ENCODE measurements at places on chromosomes 5 and 9.

- DNase-seq = no peak
Observed at GRCh38 chr5:68499987-68500386, 284.4 kb downstream of the PIK3R1 start.

GRCh38 chr9:16848179-16848578 lies 22.3 kb downstream of the BNC2 start:
- DNase-seq = no peak

GRCh38 chr9:72592502-72593403 lies 71.3 kb downstream of the TMC1 start:
- peak; percentile 73 for DNase-seq

DNA sequence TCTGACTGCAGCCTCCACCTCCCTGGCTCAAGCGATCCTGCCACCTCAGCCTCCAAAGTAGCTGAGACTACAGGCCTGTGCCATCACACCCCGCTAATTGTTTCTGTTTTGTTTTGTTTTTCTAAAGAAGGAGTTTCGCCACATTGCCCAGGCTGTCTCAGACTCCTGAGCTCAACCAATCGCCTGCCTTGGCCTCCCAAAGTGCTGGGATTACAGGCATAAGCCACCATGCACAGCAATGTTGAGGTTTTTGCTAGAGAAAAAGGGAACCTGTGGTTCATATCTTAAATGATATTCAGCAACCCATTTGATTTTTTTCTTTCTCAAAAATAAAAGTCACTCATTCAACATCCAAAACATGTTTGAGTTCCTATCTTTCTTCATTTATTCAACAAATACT lies 20.4 kb upstream of the DELE1 start:
- DNase-seq = no peak

DNA sequence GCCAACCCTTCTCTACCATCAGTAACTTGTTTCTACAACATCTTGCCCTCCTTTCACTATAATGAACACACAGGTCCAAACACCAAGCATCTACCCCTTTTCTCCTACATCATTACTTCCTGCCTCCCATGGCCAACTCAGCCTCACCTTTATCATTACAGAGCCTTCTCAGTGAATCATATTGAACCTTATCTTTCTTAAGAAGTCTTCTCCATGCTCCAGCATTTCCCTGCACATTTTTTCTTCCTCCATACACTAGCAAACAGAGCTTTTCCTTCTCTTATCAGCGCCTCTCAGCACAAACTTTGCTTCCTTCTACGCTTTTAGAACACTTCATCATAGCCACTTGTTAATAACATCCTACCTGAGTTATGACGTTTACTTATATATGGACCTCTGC lies 148.2 kb downstream of the ARL15 start:
- DNase-seq = no peak

DNA sequence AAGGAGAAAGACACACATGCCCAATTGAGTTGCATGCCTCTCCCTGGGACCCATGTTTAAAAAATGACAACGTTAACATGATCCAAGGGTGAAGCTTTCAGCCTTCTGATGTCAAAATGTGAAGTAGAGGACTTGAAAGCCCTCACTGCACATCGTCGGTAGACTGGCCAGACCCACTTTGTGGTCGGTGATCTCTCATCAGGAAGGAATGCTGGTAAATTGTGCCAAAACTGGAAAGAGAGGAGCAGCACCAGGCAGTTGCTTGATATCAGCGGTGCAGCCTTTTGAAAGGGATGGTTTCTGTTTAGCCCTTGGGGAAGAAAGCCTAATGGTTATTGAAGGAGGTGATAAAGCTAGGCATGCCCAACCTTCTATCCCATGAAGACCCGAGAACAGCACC lies 125.3 kb upstream of the MARCHF11 start:
- no peak for DNase-seq

GRCh38 chr5:114238771-114239313 lies 123.0 kb upstream of the KCNN2 start:
- DNase-seq = no peak

- DNase-seq = no peak
Observed at GRCh38 chr9:93818237-93818636, 136.9 kb downstream of the BARX1 start.

DNA sequence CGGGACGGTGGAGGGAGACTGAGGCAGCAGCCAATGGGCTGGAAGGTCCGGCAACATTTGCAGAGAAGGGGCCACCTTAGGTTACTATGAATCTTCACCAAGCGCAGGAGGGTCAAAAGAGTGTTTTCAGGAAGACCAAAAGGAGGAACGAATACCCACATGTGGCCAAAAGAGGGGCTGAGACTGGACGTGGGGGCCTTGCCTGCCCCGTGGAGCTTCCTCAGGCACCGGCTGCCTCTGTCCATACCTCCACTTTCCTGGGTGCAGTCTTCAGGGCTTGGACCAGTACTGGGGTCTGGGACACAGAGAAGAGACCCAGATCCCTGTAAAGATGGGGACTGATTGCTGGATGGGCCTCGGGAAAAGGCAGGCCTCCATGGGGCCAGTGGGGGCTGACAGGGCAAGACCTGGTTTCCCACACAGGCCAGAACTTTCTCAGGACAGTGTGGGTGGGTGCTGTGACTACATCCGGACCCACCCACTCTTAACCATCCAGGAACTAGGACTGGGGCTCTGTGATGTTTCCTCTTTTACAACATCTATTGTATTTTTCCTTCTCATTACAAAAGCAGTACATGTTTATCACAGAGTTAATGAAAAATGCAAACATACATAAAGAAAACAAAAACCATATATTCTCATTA lies 294.7 kb downstream of the ZSWIM6 start:
- DNase-seq = no peak

DNA sequence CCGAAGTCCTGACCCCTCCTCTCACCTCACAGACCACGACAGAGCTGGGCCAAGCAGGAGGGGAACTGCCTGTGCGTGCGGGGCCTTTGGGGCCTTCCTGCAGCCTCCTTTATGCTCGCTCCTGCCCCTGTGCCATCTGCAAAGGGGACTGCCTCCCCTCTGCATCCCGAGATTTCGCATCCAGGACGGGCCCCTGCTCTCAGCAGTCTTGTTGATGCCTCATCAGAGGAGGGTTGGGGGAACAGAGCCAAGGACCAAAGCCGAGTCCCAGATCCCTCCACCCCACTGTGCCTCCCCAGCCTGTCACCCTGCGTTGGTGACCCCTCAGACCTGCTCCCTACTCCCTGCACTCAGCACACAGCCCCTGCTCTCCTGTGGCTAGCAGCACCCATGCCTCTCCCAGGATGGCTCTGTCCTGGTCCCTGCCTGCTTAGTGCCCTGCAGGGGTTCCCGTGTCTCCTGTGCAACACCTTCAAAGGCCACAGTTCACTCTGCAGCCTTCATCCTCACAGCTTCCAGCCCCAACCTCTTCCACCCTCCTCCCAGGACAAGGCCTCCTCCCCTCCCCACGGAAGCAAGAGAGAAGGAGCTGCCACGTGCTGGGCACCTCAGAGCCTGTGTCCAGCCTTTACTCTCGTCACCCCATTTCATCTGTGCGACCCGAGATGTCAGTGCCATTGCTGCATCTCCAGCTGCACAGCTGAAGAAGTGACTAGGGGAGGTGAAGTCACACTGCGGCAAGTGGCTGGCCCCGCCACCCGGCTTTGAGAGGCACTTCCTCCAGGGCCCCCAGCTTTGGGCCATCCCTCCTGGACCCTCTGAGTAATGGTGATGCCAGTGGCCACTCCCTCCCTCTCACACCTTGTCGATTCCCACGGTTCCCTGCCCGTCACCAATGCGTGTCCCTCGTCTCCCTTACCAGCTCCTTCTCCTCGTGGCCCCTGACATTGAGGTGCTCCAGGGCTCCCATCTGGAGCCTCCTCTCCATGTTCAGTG lies 62.6 kb upstream of the LRRTM2 start:
- no peak for DNase-seq

- peak; percentile 88 for DNase-seq
Observed at GRCh38 chr9:91036826-91037510, 235.3 kb downstream of the SYK start.

DNA sequence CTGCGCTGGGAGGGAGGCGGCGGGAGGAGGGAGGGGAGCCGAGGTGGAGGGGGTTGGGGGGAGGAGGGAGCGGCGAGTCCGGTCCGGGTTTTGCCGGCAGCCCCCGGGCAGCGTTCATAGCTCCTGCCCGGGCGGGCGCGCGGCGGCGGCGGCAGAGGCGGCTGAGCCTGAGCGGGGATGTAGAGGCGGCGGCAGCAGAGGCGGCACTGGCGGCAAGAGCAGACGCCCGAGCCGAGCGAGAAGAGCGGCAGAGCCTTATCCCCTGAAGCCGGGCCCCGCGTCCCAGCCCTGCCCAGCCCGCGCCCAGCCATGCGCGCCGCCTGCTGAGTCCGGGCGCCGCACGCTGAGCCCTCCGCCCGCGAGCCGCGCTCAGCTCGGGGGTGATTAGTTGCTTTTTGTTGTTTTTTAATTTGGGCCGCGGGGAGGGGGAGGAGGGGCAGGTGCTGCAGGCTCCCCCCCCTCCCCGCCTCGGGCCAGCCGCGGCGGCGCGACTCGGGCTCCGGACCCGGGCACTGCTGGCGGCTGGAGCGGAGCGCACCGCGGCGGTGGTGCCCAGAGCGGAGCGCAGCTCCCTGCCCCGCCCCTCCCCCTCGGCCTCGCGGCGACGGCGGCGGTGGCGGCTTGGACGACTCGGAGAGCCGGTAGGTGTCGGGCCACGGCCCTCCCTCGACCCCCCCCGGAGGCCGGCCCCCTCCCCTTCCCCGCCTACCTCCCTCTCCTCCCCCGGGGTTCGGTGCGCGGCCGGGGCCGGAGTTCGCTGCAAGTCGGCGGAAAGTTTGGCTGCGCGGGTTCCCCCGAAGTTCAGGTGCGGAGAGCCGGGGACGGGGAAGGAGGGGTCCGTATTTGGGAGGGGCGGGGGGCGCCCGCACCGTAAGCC lies at the start of gene CXXC5:
TSS of gene CXXC5 (plus strand) at position 145 of the 877 bp plus-strand sequence. CDS start 32,175 bp downstream, outside the sequence.
- DNase-seq = peak; percentile 61

GRCh38 chr9:132732326-132733259 lies 62.3 kb downstream of the GTF3C4 start:
- no peak for DNase-seq

GRCh38 chr5:27009540-27009915 lies 28.9 kb downstream of the CDH9 start:
- DNase-seq = no peak

DNA sequence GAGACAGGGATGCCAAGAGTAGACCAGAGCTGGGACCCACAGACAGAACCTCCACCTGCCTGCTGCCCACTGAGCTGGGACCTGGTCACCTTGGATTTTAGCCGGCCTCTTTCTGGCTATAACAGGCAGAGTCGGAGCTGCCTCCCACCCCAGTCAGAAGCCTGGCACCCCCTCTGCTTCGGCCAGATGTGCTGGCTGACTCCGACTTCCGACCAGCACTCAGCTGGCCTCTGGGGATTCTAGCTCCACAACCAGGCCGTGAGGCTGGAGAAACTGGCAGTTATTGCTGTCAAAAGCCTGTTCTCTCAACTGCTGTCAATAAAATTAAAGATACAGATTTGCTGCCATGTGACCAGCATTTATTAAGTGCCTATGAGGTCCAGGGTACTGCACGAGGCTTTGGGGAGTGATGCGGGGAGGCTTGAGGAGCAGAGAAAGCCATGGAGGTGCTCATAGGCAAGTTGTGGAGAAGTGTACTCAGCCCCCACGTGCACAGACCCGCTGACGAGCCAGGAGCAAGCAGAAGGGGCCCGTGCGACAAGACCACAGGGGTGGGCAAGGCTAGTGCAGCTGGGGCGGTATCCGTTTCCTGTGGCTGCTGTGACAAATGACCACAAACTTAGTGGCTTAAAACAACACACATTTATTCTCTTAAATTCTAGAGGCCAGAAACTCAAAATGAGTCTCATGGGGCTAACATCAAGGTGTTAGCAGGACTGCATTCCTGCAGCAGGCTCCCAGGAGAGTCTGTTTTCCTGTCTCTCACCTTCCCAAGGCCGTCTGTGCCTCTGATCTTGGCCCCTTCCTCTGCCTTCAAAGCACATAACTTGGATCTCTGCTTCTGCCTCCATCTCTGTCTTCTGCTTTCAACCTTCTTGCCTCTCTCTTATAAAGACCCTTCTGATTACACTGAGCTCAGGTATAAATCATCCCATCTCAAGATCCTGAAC lies 13.1 kb downstream of the GFI1B start:
- DNase-seq = no peak

- no peak for DNase-seq
Observed at GRCh38 chr9:116899337-116900006, 212.4 kb downstream of the TRIM32 start.

DNA sequence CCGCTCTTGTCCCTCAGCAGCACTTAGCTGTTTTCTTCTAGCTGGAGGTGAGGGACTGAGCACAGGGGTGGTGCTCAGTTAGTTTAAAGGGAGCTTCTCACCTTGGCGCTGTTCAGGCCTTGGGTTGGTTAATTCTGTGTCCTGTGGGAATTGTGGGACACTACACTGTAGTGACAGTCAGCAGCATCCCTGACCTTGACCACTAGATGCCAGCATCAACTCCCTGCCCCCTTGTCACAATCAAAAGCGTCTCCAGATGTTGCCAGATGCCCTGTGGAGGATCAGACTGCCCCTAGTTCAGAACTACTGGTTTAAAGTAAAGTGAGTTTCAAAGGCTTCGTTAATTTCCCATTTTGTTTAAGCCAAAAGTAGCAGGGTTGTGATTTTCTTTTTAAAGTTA lies 65.5 kb upstream of the DMRT3 start:
- no peak for DNase-seq

DNA sequence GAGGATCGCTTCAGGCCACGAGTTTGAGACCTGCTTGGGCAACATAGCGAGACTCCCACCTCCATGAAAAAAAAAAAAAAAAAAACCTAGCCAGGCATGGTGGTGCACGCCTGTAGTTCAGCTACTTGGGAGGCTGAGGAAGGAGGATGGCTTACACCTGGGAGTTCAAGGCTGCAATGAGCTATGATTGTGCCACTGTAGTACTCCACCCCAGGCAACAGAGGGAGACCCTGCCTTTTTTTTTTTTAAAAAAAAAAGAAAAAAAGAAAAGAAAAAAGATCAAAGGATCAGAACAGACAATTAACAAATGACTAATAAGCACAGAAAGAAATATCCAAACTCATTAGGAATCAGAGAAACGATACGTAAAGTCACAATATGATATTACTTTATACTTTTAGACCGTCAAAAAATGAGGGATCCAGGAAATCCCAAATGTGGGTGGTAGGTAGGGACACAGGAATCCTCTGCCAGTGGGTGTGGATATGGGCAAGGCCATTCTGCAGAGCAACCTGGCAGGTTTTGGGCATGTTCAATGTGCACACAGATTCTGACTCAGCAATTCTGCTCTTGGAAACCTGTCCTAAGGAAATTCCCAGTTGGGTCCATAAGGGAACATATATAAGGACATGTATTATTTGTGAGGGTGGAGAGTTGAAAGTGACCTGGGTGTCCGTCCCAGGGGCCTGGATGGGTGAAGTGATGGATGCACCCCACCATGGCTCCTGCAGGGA lies 144.7 kb upstream of the TBC1D2 start:
- no peak for DNase-seq

- DNase-seq = no peak
Observed at GRCh38 chr5:125293726-125294125, 547.3 kb upstream of the ZNF608 start.

GRCh38 chr5:38541174-38541725 lies 15.2 kb downstream of the LIFR start:
- no peak for DNase-seq

- DNase-seq = no peak
Observed at GRCh38 chr5:61670941-61671340, 338.9 kb downstream of the ZSWIM6 start.

Measured in activated CD4-positive, alpha-beta T cell treated with anti-CD3 and anti-CD28 coated beads, Interleukin-2, Interleukin-6, amounts not matched to agents 100 ng/mL and 50 ng/mL, durations not matched to agents 16 hours and 8 hours (primary cell).